Hematopoietic multipotent progenitor cell treated with erythropoietin and hydrocortisone succinate and interleukin-3 and kit ligand, for 4 days (in vitro differentiated cells): ENCODE measurements at places on chromosomes 3 and 15.

DNA sequence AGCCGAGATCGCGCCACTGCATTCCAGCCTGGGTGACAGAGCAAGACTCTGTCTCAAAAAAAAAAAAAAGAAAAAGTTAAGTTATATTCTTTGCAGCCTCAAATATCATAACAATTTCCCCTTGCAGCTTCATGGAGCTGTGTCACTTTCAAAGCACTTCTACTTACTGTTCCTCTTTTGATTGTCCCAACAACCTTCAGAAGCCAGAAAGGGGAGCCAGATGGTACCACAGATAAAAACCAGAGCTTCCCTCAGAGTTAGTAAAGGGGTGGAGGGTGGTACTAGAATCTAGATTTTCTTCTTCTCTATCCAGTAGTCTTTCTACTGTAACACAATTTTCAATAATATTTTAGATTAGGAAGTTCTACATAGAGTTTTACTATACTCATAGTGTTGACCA, 188.8 kb downstream of the TAFA4 start:
- DNase-seq, result peak; percentile 75

DNA sequence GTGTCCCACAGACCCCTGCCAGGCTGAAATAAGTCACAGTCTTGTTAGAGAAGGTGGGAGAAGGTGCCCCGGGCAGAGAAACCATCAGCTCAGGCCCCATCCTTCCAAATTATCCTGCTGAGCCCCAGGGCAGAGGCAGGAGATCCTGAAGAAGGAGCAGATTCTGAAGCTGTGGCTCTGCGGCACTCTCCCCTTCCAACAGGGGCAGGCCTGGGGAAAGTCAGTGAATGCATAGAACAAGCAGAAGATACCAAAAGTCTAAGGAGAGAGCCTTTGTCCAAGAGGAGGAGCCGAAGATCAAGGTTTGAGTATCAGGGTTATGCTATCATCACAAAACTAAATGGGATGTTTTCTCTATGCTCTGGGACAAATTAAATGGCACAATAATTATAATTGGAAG, 249.3 kb downstream of the XXYLT1 start:
- DNase-seq, result no peak

- no peak for DNase-seq
These were observed 38.6 kb downstream of the SSR3 start for GRCh38 chr3:156516284-156516683.

- no peak for DNase-seq
These were observed 703.7 kb downstream of the NLGN1 start for GRCh38 chr3:174101244-174101643.

- no peak for DNase-seq
These were observed 66.1 kb downstream of the HMG20A start for GRCh38 chr15:77486542-77487468.

GRCh38 chr3:108983051-108983450, 29.4 kb upstream of the GUCA1C start:
- no peak for DNase-seq

DNA sequence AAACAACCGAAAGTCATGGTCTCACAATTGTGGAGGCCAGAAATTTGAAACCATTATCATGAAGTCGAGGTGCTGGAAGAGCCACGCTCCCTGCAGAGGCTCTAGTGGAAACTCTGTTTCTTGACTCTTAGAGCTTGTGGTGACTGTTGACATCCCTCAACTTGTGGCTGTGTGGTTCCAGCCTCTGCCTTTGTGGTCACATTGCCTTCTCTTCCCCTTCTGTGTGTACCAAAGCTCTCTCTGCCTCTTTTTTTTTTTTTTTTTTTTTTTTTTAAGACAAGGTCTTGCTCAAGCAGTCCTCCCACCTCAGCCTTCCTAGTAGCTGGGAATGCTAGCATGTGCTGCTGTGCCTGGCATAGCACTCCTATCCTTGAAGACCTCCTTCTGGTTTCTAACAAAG, 48.7 kb upstream of the CRTC3 start:
- DNase-seq, result peak; percentile 86

GRCh38 chr3:161212171-161212771, 8.8 kb upstream of the NMD3 start:
- no peak for DNase-seq

DNA sequence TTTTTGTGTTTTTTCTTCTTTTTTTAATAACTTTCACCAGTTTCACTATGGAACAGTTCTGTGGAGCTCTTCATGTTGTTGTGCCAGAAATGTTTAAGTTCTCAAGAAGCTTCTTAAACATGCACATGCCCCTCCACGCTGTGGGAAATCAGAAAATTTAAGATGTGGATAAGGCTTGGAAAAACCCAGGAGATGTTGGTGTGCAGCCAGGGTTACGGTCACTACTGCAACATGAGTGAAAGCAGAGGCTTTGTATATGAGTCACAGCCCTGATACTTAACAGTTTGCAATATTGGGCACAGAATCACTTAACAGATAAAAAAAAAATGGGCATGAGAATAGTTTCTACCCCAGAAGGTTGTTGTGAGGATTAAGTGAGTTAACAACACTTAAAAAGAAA, 399.9 kb downstream of the LRTM1 start:
- no peak for DNase-seq

GRCh38 chr3:155218462-155218861, 75.0 kb downstream of the STRIT1 start:
- DNase-seq, result no peak

DNA sequence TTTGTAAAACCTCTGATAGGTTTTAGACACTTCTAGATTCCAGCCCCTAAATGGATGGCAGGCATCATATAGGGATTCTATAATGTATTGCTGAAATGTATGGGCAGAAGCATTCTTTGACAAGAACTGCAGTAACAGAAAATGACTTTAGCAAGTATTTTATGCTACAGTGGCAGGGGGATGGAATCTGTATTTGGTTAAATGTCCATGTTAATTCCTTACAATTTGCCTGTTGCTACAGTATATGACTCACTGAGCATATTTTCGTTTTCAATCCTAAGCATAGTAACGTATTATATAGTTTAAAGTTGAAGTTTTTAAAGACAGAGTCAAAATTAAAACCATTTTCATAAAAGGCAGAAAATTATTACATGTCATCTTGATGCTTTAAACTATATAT, 150.1 kb downstream of the MEX3B start:
- no peak for DNase-seq

DNA sequence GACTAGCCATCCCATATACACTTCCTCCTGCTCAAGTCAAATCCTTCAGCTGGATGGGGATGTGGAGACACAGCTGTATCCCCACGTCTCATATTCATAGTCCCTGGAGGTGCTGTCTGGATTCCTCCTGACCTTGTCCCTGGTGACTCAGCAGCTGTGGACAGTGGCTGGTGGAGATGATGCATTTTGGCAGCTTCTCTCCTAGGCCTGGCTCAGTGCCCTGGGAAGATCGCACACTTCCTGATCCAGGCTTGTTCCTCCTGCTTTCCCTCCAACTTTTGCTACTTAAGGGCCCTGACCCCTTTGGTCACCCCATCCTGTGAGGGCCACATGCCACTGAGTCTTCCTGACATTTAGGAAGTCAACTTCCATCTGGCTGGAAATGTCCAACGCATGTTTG, 44.4 kb downstream of the ADAMTSL3 start:
- no peak for DNase-seq

DNA sequence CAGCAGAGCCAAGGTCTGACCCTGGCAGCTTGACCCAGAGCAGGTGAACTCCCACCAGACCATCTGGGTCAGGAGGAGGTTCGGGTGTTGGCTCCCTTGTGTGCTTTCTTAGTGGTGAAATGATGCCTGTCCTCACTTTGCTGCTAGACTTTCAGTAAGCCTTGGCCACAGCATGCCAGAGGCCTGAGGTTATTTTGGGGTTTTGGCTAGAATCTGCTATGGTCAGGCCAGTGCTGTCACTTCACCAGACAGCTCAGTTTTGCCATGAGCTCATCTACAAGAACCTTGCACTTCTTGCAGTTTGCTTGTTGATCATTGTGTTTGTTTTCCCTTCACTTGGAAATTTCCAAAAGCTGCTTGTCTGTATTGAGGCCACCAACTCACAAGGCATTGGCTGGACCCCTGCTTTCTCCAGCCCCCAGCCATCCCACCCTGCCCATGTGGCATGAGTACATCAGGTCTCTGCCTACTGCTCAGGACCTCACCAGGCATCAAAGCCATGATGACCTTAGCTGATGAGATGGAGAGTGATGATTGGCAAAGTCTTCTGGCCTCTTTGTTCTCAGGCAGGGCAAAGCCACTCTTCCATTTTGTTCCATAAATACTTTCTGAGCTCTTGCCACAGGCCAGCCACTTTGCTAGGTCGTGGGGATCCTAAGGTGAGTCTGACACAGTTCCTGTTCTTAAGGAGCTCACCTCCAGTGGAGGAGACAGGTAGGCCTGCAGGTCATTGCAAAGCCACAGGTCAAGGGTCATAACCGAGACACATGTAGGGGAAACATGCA, 122.6 kb downstream of the ARNT2 start:
- DNase-seq, result no peak

GRCh38 chr15:72057548-72058091, 60.3 kb downstream of the MYO9A start:
- DNase-seq, result no peak

GRCh38 chr15:77503240-77503639, 82.6 kb downstream of the HMG20A start:
- DNase-seq, result no peak

DNA sequence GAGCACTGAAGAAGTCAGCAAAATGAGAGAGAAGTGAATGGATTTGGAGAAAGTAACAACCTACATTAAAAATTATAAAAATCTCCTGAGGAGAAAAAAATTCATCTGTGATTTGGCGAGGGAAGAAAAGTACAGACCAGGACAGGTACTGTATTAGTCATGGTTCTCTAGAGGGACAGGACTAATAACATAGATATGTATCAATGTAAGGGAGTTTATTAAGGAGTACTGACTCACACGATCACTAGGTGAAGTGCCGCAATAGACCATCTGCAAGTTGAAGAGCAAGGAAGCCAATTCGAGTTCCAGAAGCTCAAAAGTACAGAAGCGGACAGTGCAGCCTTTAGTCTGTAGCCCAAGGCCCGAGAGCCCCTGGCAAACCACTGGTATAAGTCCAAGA, 1004.4 kb upstream of the ALCAM start:
- no peak for DNase-seq

DNA sequence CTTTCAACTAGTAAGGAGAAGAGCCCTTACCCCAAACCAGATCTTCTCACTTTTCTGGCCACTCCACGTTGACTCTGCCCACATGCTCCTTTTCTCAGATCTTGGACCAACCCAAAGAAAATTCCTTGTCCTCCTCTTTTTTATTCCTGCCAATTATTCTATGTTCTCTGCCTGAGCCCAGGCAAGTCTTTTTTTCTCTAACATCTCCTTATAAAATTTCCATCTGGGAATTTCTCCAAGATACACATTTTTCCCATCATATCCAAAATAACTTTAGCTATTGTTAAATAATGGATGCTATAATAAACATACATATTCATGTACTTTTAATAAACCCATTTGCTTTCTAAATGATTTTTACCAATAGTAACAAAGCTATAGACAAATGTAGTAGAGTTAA, 726.0 kb upstream of the ZNF385D start:
- no peak for DNase-seq

DNA sequence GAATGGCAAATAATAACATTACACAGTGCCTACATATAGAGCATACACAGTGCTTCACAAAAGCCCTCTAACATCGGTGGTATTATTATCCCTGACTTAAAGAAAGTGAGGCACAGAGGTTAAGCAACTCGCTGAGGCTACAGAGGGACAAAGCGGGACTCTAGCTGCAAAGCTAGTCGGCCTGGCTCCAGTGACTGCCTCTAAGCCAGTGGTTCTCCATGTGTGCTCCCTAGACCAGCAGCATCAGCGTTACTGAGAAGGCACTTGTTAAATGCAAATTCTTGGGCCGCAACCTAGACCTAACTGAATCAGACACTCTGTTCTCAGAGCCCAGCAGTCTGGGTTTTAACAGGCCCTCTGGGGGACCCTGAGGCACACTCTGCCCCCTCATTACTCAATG, 33.1 kb upstream of the LIPC start:
- DNase-seq, result no peak

DNA sequence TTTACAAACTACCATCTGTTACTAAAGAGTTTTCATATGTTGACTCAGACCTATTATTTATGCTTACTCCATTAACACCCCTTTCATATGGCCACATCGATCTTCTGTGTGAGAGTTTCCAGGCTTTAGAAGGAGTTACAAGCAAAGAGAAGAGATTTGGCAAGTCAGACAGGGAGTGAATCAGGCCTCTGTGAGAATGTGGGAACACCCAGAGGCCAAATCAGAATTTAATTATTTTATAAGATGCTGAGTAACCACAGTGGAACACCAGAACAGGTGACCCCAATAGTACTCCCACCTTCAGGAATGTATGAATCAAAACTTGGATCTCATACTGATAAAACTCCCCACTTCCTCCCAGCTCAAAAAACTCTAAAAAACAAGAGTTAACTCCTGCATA, 42.0 kb downstream of the IFT57 start:
- no peak for DNase-seq

- peak; percentile 77 for DNase-seq
These were observed 34.8 kb downstream of the COMMD2 start for GRCh38 chr3:149717391-149718056.

- no peak for DNase-seq
These were observed 39.5 kb upstream of the GOLGA6B start for GRCh38 chr15:72614810-72615532.

DNA sequence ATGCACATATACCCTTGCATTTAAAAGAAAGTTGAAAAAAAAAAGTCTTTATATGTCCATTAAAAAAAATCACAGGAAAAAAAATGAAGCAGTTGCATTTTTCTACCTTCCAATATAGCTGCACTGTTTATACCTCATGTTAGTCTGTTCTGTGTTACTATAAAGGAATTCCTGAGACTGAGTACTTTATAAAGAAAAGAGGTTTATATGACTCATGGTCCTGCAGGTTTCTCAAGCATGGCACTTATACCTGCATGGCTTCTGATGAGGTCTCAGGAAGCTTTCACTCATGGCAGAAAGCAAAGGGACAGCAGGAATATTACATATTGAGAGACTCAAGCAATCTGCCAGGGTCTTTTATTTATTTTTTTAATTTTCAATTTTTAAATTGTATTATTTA, 277.2 kb upstream of the BCHE start:
- no peak for DNase-seq

- DNase-seq, result peak; percentile 80
These were observed 16.4 kb downstream of the CLK3 start for GRCh38 chr15:74631935-74632560.

- DNase-seq, result no peak
These were observed 48.9 kb upstream of the POLG start for GRCh38 chr15:89383365-89384175.

DNA sequence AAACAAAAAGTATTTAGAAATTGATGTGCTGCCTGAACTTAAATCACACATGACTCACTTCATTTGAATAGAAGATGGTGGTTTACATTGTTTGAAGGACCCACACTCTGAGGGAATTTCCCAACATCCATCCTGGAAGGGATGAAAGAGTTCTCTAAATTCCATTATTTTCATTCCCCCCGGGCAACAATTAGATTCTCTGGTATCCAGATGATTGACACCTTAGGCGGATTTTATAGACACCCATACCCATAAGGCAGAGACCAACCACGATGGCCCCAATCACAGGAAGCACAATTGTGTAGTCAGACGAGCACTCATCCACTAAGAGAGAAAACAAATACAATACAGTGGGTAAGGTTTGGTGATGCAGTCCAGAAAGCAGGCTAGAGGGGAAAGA, 24.6 kb upstream of the MCCC1 start:
- no peak for DNase-seq
